HepG2 (cell line): ENCODE measurements at places on chromosomes 16 and 17. TPM values are rescaled to one million over a fixed set of nuclear protein-coding genes. Genes with fewer than 3 reads are reported as not detected.

NPIPB2 gene
- total RNA-seq: 1.8 TPM in 1 of 2 replicates, not detected in the other

CCL14 gene
- 1.1 and 1.3 TPM in 2 replicates for total RNA-seq

- peaks cover 34% of the 10 kb centered on the region for H3K4me1 ChIP-seq
- H3K36me3 ChIP-seq: peaks cover 9% of the 10 kb centered on the region
- H3K27me3 ChIP-seq: no peaks in the 10 kb centered on the region
- no peak for DNase-seq
- no peak overlapping the region for H3K4me3 ChIP-seq
- no peak overlapping the region for H3K27ac ChIP-seq
Measured at GRCh38 chr17:81067391-81067811, 32.5 kb downstream of the BAIAP2 start.

DNA sequence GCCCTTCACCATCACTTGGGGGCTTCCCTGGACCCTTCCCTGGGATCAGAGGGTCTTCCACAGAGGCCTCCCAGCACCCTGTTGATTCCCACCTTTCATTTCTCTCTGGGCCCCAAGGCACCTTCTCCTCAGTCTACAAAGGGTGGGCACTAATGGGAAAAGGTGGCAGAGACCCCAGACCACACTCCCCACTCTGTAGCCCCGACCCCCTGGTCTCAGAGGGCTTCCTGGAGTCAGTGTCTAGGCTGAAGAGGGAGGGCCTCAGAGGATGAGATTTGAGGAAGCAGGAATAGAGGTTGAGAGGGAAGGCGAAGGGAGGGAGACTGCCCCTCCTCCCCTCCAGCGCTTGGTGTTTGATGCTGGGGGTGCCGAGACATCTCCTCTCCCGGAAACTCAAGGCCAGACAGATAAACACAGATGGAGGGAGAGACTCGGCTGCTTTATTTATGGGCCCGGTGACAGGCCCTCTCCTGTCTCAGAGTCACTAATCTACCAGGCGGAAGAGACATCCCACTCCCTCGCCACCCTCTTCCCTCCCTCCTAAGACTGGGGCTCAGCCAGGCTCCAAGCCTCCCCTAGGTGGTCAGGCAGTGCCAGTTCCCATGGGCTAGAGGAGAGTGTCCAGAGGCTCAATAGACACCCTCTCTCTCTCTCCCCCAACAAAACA lies 18.5 kb upstream of the SP2 start:
- peaks cover 5% of the 10 kb centered on the region; the same call in 1 of the 2 replicates for H3K27me3 ChIP-seq
- no peaks in the 10 kb centered on the region for H3K36me3 ChIP-seq
- no peak for DNase-seq
- no peak overlapping the region for H3K4me3 ChIP-seq
- no peak overlapping the region for H3K27ac ChIP-seq
- H3K4me1 ChIP-seq: peaks cover 19% of the 10 kb centered on the region

- DNase-seq: no peak
- no peak overlapping the region for H3K27ac ChIP-seq
- peaks cover 50% of the 10 kb centered on the region for H3K4me1 ChIP-seq
- H3K4me3 ChIP-seq: no peak overlapping the region
- no peaks in the 10 kb centered on the region for H3K36me3 ChIP-seq
Measured at GRCh38 chr17:58537266-58537665, 22.8 kb upstream of the MTMR4 start.

OR1F1 gene
- total RNA-seq: not detected in 2 replicates

GRCh38 chr17:16283705-16284104 lies 66.7 kb downstream of the PIGL start:
- peaks cover 55% of the 10 kb centered on the region for H3K4me1 ChIP-seq
- H3K36me3 ChIP-seq: peaks cover 3% of the 10 kb centered on the region
- H3K4me3 ChIP-seq: no peak overlapping the region
- no peak overlapping the region for H3K27ac ChIP-seq

TBC1D3E gene
- not detected in 2 replicates for total RNA-seq

GRCh38 chr16:30659507-30660423 lies 1.5 kb downstream of the FBRS start:
- peaks cover 58% of the 10 kb centered on the region for H3K36me3 ChIP-seq
- H3K4me3 ChIP-seq: peak overlapping the region; percentile 89
- H3K4me1 ChIP-seq: peaks cover 37% of the 10 kb centered on the region
- no peaks in the 10 kb centered on the region; the same call in 2 of the 3 replicates for H3K27me3 ChIP-seq
- peak overlapping the region; percentile 93 for H3K27ac ChIP-seq

ESRP2 gene
- 17.1 and 21.1 TPM in 2 replicates for total RNA-seq

CACNG3 gene
- total RNA-seq: not detected in 2 replicates

DNA sequence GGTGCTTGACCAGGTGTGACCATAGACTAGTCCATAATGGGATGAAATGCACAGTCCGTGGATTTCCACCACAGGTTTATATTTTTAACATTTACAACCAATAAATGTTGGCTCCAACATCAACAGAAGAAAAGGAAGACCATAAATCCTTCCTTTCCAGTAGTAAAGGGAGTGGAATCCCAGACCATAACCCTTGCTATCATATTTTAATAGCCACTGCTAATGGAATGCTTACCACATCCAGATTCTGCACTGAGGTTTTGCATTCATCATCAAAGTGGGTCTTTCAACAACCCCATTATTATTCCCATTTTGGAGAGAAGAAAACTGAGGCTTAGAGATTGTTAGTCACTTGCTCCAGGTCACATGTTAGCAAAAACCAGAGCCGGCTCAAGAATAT lies 106.7 kb downstream of the FOXL1 start:
- no peaks in the 10 kb centered on the region for H3K36me3 ChIP-seq
- no peak overlapping the region for H3K4me3 ChIP-seq
- H3K4me1 ChIP-seq: no peaks in the 10 kb centered on the region
- H3K27me3 ChIP-seq: no peaks in the 10 kb centered on the region; the same call in 1 of the 2 replicates
- no peak for DNase-seq
- H3K27ac ChIP-seq: no peak overlapping the region

RFFL gene
- 24.3 and 36.7 TPM in 2 replicates for total RNA-seq

HSD11B2 gene
- total RNA-seq: 6.7 and 13.6 TPM in 2 replicates

DHX58 gene
- total RNA-seq: 3.9 and 6.7 TPM in 2 replicates

GRCh38 chr16:2486645-2487516 lies 12.0 kb downstream of the TBC1D24 start:
- H3K27ac ChIP-seq: no peak overlapping the region
- no peaks in the 10 kb centered on the region for H3K27me3 ChIP-seq

- no peak for DNase-seq
- peaks cover 8% of the 10 kb centered on the region for H3K36me3 ChIP-seq
- peak overlapping the region; percentile 99 for H3K27ac ChIP-seq
Measured at GRCh38 chr16:15641753-15642556, 999 bp downstream of the MARF1 start.

- H3K36me3 ChIP-seq: no peaks in the 10 kb centered on the region
- DNase-seq: no peak
- H3K4me1 ChIP-seq: peaks cover 17% of the 10 kb centered on the region
- no peak overlapping the region for H3K4me3 ChIP-seq
- H3K27me3 ChIP-seq: peaks cover 25% of the 10 kb centered on the region; the same call in 2 of the 3 replicates
Measured at GRCh38 chr17:45342306-45342705, 25.5 kb upstream of the MAP3K14 start.

- no peak overlapping the region for H3K4me3 ChIP-seq
- H3K36me3 ChIP-seq: no peaks in the 10 kb centered on the region
- no peak overlapping the region for H3K27ac ChIP-seq
- H3K27me3 ChIP-seq: no peaks in the 10 kb centered on the region
- DNase-seq: no peak
Measured at GRCh38 chr16:26524281-26524680, 542.4 kb upstream of the C16orf82 start.

DOC2B gene
- total RNA-seq: 0.22 TPM in 1 of 2 replicates, not detected in the other

DNA sequence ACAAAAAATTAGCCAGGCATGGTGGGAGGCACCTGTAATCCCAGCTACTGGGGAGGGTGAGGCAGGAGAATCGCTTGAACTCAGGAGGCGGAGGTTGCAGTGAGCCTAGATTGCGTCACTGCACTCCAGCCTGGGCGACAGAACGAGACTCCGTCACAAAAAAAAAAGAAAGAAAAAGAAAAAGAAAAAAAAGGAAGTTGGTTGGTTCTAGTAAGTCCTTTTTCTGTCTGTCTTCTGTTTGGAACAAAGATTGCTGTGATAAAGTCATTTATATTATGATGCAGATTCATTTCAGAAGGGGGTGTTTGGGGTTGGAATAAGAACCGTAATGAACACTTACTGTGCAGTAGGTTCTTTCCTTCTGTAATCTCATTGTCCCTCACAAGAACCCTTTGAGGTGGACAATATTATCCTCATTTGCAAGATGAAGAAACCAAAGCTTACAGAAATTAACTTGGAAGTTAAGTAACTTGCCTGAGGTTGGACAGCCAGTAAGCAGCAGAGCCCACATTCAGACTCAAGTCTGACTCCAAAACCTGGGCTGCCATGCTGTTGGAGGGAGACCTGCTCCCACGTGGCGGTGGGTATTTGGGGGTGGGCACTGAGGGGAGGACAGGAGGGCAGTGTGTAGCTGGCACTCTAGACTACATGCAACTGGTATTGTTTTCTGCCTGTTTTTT lies 10.3 kb downstream of the MINK1 start:
- no peak for DNase-seq
- no peaks in the 10 kb centered on the region for H3K27me3 ChIP-seq
- no peak overlapping the region for H3K27ac ChIP-seq
- peaks cover 3% of the 10 kb centered on the region for H3K36me3 ChIP-seq

TSPAN10 gene
- 0.27 and 0.75 TPM in 2 replicates for total RNA-seq

DNA sequence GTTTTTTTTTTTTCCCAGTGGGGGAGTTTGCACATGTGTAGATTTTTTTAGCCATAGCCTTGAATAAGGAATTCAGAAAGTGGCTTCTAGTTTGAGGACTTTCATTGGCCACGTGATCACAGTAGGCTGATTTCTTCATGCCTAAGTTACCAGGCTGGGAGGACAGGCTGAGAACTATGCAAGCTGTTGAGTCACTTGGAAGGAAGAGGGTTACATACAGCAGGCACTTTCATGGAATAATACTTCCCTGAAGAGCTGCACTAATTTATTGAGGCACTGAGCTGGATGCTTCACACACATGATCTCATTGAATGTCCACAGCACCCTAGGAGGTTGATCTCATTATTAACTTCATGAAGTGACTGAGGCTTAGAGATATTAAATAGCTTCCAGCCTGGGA lies 22.8 kb downstream of the PRKCB start:
- H3K27ac ChIP-seq: no peak overlapping the region
- H3K4me3 ChIP-seq: no peak overlapping the region
- DNase-seq: no peak
- H3K27me3 ChIP-seq: no peaks in the 10 kb centered on the region; the same call in 1 of the 2 replicates
- no peaks in the 10 kb centered on the region for H3K36me3 ChIP-seq
